NCI-H1092 (cell line): ENCODE measurements at places on chromosomes 3 and 15.

GRCh38 chr3:53630547-53630946 is 136.1 kb downstream of the CACNA1D start:
- no peak for DNase-seq

DNA sequence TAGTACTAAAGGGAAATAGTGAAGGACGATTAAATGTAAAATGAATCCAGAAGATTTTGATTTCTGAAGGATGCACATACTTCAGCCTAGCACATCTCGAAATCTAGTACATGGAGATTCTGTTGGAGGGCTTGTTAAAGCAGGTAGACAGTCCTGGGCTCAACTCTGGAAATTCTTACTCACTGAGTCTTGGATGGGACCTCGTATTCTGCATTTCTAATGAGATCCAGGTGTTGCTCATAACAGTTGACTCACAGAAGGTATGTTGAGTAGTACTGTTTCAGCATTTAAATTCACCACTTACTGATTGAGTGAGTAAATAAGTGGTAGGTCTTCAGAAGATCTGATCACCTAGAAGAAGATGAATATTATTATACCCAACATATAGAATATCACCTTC is 623.4 kb upstream of the SGO1 start:
- no peak for DNase-seq

GRCh38 chr15:95995375-95996168 is 334.9 kb upstream of the NR2F2 start:
- no peak for DNase-seq

- DNase-seq, result no peak
Observed at GRCh38 chr3:159234306-159234705, 432.5 kb downstream of the MFSD1 start.
